ENCODE measurements at places on chromosomes 6 and 20.

GRCh38 chr6:167589615-167589940 lies 237.1 kb upstream of the AFDN start:
- DNase-seq: no peak

- no peak for DNase-seq
Observed at GRCh38 chr20:33339515-33340058, 56.6 kb downstream of the BPIFB1 start.

- no peak for DNase-seq
Observed at GRCh38 chr6:225121-225721, 67.1 kb upstream of the DUSP22 start.

- no peak for DNase-seq
Observed at GRCh38 chr20:56565511-56565910, 32.5 kb downstream of the FAM209B start.
